ENCODE measurements at places on chromosomes 16 and 17.

DNA sequence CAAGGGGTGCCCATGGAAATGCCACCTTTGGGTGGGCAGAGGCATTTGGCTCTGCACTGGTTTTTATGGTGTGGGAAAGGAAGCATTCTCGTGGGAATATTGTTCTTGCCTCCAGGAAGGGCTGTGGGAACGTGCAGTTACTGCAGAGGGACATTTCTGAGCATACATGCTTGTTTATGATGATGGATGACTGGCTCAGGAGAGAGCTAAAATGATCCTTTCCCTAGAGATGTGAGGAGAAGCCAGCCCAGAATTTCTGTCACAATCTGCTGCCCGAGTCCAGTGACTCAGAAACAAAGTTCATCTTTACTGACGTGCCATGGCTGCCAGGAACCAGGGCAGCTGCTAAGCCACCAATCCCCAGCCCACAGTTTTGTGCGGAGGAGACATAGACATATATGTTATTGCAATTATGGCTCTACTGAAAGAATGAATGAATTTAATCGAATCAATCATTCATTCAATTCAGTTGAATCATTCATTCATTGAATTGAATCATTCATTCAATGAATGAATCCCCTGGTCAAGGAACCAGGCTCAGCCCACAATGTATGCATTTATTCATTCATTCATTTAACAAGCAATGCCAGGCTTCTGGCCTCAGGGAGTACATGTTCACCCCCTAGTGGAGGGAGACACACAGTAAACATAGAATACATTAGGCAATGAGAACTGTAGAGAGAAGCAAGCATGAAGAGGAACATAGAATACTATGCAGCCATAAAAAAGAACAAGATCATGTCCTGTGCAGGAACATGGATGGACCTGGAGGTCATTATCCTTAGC lies 414.4 kb upstream of the HSBP1 start:
- no peak for DNase-seq

GRCh38 chr16:60991886-60992285 lies 1044.4 kb downstream of the CDH8 start:
- no peak for DNase-seq

DNA sequence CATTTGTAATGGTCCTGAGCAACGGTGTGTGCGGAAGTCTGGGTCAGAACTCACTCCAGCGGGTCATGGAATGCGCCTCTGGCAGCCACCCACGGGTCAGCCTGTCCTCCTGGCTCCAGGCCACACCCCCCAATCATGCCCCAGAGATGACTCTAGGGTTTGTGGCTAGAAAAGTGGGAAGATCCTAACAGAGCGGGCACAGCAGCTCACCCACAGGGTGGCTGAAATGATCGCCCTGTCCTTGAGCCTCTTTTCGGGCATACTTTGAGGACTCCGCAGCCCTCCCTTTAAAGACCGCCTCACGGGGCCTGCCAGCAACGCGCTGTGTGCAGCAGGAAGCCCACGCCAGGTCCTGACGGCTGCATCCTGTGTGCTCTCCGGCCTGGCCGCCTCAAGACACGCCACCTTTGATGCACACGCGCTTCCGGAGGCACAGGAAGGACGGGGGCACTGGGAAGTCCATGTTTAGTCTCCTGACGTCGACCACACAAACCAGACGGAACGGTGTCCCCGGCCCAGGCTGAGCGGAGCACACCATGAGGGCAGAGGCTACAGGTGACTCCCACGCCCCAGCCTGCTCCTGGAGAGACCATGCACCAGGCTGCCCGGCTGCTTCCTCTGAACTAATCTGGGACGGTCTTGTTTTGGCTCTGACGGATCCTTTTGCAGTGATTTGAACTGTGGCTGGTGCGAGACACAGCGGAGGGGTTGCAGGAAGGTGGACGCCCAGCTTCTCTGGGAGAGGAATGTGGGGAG lies 92.9 kb downstream of the TBC1D16 start:
- peak; percentile 77 for DNase-seq

- DNase-seq = no peak
These were observed 4.6 kb downstream of the PRSS33 start for GRCh38 chr16:2782583-2783351.

DNA sequence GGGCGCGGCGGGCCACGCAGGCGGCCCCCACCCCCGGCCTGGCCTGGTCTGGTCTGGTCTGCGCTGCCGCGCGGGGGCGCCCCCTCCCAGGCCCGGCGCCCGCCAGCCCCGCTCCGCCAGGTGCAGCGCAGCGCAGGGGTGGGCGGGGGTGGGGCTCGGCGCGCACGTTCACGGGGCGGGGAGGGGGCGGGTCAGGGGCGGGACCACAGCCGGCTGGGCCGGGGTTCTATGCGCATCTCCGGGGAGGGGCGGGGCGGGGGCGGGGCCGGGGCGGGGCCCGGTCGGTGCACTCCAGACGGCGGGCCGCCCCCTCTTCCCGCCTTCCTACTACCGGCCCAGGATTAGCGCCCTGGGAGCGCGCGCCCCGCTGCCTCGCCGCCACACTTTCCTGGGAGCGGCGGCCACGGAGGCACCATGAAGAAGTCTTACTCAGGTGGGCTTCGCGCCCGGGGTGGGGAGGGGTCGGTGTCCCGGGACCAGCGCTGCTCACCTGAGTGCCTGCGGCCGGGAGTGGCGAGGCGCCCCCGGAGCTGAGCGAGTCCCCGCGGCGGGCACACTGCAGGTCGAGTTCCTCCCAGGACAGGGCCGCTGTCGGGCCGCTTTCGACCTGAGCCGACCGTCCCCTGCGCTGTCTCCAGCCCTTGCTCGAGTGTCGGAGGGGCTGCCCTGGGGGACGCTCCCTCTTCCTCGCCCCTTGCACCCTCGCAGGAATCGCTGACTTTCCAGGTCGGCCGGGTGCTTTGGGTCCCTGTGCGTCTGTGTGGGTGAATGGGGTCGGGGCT lies 140.5 kb downstream of the SEC14L1 start:
- peak; percentile 88 for DNase-seq

DNA sequence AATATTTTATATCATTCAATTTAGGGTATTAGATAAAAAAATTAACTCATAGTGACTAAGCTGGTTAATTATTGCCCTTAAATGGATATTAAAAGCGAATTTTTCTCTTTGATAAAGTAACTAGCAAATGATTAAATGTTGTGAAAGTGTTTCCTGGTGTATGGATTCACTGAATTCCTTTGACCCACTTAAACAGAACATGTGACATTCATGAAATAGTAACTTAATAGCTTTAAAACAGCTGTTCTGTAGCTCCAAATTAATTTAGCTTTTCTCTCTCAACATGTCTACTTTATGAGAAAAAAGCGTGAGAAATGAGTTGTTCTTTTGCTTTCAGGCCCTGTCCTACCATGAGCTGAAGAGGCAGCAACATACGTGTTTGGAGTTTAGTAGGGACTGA lies 36.4 kb upstream of the APPBP2 start:
- no peak for DNase-seq

DNA sequence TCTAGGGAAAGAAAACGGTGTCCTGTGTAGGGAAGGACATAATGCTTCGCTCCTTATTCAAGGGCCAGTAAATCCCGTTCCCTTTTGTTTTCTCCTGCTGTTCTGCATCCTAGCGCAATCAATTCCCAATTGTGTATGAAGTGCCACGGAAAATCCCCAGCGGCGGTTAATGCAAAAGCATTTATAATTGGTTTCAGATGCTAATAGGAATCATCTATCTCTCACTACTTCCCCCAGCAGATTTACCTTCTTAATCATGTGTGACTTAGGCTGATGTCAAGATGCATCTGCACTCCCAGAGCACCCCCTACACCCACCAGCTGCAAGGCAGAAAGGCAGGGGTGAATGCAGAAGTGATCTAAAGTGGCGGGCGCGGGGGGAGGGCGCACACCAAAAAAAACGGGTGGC lies 32.7 kb upstream of the SSTR2 start:
- no peak for DNase-seq

DNA sequence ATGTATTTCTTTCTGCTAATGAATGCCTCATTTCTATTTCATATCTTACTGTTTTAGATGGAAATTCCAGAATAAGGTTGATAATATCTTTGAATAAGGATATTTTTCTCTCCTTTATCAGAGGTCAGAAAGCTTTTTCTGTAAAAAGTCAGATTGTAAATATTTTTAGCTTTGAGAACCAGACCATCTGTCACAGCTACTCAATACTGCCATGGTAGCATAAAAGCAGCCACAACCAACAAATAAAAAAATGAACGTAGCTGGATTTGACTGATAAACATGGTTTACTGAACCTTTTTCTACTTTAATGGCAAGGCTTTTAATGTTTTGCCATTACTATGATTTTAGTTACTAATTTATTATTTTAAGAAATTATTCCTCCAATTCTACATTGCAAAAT lies 217.4 kb upstream of the COX10 start:
- DNase-seq = no peak

Data from AG08396 (cell line).